ENCODE measurements at places on chromosomes 2 and 18.

DNA sequence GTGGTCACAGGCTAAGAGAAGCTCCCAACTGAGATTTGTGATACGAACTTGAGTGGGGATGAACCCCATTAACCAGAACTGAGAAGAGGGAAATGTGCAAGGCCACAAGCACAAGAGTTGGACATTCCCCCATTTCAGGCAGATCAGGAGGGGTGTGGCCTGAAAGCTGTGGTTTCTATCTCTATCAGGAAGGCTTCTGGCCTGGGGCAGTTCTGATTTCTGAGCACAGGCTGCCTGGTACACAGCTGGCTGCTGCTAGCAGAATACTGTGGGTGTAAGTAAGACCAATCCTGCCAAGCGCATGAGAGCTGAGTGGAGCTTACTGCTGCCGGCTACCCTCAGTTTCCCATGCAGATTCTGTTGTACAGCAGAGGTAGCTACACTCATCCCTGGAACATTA is 484.6 kb downstream of the SATB2 start:
- DNase-seq: no peak

- DNase-seq: no peak
Measured at GRCh38 chr2:70133491-70134322, 46.4 kb downstream of the PCBP1 start.

DNA sequence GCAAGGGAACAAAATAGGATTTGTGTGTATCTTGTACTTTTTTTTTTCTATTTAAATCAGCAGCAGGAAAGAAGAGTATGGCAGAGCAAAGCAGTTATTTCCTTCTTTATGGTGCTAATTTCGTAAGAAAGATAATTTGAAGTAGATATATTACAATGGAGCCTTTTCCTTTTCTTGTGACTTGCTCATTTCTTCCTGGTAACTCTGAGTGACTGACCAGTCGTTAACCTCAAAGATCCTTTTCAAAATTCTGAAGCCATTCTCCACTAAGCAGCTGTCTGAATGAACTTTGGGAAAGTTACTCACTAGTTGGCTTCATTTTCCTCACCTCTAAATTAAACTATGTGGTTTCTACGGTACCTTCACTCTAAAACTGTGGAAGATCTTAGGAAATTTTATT is 24.6 kb downstream of the AFTPH start:
- DNase-seq: no peak

- DNase-seq: no peak
Measured at GRCh38 chr2:105194022-105194675, 47.4 kb upstream of the GPR45 start.

DNA sequence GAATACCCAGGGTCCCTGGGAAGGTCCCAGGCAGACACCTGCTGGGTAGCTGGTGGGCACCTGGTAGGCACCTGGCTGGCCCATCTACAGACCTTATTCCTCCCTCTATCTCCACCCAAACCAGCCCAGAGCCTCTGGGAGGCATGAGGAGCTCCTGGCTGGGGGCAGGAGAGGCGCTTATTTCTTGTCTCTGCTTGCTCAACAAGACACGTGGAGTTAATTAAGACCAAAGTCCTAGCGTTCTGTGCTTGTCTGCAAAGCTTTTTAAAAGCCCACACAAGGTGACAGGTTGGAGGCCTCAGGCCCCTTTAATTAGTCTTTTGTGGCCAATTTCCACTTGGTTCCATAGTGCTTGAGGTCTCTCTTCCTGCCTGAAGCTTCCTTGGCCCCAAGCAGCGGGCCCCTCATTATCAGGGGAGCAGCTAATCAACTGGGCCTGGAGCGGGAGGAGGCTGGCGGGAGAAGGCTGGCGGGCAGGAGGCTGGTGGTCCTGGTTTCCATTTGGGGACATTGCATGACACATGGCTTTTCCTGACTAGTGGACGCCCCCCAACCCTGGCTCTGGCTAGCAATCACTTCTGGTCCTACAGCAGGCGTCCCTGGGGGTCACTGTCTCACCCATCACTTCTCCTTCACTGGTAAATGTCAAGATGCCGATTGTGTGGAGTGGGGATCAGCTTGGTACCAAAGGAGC is 65.4 kb upstream of the HDAC4 start:
- no peak for DNase-seq

DNA sequence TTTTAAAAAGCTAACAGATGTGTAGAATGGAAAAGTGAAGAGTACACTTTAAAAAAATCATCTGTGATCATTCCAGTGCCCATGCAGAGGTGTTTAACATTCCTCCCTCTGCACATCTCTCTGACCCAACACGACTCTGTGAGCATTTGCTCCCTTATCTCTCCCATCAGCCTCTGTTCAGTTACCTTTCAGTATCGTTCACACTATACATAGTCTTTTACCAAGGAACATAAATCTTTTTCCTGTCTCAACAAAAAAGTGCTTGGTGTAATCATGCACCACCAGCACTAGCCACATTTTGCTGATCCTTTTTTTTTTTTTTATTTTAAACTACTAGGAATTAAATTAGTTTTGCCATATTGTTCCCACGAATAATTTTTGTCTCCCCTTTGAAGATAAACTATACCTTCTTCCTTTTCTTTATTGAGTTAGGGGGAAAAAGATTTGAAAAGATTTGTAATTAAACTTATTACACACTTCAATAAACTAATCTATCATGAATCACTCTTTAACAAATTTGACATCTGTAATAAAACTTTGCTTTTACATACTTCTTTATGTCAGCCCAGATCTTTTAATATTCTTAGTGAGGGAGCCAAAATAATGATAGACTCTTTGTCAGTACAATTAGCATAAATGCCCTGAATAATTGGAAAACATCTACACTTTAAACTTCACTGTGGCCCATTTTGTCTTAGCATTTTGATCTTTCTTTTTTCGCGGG is 489.8 kb upstream of the FANCL start:
- no peak for DNase-seq

- DNase-seq: no peak
Measured at GRCh38 chr2:72576861-72577260, 249.0 kb downstream of the EXOC6B start.

- no peak for DNase-seq
Measured at GRCh38 chr2:109689973-109690372, 75.8 kb downstream of the SOWAHC start.

- no peak for DNase-seq
Measured at GRCh38 chr2:212694398-212694797, 155.8 kb upstream of the ERBB4 start.

DNA sequence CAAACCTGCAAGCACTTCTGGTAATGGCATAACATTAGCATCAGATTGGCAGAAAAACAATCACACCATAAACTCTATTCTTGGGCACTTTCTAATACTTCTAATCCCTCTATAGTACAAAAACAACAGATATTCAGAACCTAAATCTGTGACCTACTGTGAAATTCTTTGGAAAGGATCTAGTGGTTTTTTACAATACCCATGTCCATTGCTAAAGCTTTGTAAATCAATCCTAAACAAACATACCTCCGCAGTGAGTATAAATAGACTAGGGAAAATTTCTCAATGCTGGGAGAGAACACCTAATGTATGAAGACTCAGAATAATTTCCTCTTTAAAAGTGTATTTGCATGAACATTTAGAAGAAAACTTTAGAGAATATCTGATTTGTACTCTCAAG is 1098.5 kb upstream of the DDX18 start:
- DNase-seq: no peak

DNA sequence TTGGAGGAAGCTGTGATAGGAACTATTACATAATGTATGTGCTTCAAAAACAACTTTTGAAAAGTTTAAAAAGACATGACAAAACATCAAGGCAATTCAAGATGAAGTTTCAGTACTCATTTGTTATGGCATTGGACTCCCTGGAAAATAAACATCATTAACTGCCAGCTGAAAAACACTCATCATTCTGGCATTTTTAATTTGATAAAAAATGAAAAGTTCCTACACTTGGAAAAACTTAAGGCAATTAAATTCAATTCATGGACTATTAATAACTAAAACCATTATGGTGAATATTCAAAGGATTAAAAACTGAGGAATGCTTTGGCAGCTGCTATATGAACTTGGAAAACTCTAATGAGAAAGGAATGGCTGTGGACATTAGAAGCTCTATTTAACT is 8.5 kb downstream of the TYW5 start:
- DNase-seq: no peak

- no peak for DNase-seq
Measured at GRCh38 chr2:55296393-55296792, 27.4 kb upstream of the MTIF2 start.

DNA sequence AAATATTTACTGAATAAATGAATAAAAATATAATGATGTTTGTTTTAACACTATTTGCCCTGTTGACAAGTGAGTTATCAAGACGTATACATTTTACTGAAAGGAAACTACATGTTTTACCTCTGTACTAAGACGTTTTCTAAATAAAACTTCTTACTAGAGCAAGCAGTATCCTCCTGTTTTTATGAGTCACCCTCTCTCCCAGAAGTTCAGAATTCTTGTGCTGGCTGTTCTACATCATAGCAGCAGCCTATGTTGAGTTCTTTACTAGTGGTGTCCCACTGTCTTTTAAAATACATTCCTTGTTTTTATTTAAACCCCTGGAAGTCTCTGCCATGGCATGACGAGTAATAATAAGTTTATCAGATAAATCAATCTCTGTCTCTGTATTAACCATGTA is 297.4 kb downstream of the CALCRL start:
- no peak for DNase-seq

DNA sequence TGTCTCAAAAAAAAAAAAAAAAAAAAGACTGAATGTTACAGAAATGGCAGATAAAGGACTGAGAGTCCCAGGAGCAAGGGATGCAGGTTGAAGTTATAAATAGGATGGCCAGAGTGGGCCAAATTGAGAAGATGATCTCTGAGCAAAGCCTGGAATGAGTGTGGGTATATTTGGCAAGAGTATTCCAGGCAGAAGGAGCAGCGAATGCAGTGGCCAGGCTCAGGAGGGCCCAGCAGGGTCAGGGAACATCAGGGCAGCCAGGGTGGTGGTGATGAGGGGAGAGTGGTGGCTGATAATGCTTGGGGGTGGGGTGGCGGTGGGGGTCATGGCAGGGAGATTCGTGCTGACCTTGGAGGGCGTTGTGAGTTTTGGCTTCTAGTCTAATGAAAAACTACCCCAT is 141.3 kb upstream of the AGAP1 start:
- no peak for DNase-seq

GRCh38 chr2:65130664-65131175 is 814 bp upstream of the RAB1A start:
- no peak for DNase-seq

GRCh38 chr2:232386740-232387450 is 8.3 kb downstream of the ALPP start:
- no peak for DNase-seq

DNA sequence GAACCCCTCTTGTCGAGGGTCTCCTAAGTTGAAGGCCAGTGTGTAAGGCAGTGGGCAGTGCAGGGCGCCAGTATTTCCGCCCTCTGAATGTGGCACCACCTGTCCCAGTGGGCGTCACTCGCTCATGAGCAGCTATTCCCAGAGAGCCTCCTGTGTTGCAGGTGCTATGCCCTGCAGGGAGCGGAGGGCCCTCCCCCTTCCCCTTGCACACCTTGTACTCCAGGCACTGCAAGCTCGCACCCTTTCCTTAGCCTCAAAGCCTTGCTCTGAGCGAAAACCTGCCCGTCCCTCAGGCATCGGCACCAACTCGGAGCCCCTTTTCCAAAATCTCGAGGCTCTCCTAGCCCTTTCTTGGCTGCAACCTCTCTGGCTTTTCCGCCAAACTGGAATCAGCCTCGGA is 282.7 kb downstream of the AGAP1 start:
- no peak for DNase-seq

DNA sequence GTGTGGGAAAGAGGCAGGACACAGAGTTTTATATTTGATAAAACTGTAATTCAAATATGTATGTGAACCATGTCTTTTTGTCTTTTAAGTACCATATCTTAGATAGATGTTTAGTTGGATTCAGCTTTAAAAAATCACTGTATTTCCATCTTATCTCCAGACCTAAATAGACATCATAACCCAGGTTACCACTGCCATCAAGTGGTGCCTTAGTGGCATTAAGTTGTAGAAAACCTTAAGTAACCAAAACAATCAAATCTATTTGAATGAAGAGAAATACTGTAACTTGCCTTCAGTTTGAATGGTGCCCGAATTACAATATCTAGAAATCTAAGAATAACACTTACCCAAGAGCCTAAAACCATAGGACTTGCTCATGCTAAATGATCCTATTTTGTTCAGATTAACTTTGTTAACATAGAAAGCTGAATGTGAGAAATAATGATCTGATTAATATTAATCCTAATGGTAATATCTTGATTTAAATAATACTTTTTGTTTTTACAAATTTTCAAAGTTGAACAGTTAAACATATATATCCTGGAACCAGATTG is 92.5 kb upstream of the MAP2 start:
- no peak for DNase-seq

DNA sequence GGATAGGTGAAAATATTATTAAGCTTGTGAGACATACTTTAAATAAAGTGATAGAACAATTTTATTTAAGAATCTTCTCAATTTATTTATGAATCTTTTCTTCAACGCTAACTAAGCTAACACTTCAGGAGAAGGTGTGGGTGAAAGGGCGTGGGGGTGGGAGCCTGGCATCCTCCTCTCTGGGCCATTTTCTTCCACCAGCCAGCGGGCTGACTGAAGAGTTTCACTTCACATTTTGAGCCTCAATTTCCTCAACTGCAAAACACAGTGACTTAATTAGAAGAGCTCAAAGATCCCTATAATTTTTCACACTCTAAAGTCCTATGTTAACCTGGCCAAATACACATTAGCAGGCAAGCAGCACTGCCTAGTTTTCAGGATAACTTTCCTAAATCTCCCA is 94.8 kb downstream of the FTCDNL1 start:
- DNase-seq: no peak

GRCh38 chr2:103402944-103403343 is 641.1 kb downstream of the TMEM182 start:
- DNase-seq: no peak

- no peak for DNase-seq
Measured at GRCh38 chr2:154961676-154962075, 263.2 kb downstream of the KCNJ3 start.

DNA sequence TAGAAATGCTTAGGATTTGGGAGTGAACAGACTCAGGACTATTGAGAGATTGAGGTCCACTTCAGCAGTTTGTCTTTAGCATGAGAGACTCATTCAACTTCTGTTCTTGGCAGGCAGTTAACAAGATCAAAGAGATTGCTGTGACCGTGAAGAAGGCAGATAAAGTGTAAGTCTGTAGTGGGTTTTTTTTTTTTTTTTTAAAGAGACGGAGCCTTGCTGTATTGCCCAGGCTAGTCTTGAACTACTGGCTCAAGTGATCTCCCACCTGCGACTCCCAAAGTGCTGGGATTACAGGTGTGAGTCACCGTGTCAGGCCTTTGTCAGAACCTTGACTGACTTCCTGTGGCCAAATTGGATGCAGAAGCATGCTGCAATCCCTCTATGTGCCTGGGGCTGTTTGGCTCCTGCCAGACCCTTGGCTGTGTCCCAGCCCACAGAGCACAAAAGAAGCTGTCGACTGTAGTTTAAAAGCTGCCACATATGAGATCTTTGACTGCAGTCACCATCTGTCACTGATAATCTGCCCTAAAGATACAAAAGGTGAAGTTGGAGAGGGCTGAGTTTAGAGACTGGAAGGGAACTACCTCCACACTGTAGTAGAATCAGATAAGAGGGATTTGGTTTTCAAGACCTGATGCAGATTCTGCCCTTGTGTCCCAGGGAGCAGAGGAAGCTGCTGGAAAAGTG is 9.9 kb downstream of the CCT7 start:
- no peak for DNase-seq

Data from activated naive CD4-positive, alpha-beta T cell (primary cell).